Parietal lobe (tissue), 2 donors: ENCODE measurements at places on chromosomes 2 and 18. TPM values are rescaled to one million over a fixed set of nuclear protein-coding genes. Genes with fewer than 3 reads are reported as not detected.

The IL37 gene
- not detected for total RNA-seq

The ANKRD30B gene
- total RNA-seq: 2.2 TPM

The COQ10B gene
- total RNA-seq: 19.1 TPM

The IL1RL1 gene
- total RNA-seq: not detected

The GPR17 gene
- 6.3 TPM for total RNA-seq

The FBXO36 gene
- 8.1 TPM for total RNA-seq

The CPS1 gene
- total RNA-seq: 3.1 TPM

The SETBP1 gene
- total RNA-seq: 146 TPM

The ZNF804A gene
- total RNA-seq: 24.1 TPM

The PLEKHB2 gene
- 110 TPM for total RNA-seq

The CFAP65 gene
- total RNA-seq: 0.63 TPM

The NTSR2 gene
- total RNA-seq: not detected

The FEV gene
- not detected for total RNA-seq

The TEKT4 gene
- not detected for total RNA-seq

The DSG2 gene
- total RNA-seq: 2.2 TPM

The MGAT4A gene
- total RNA-seq: 36.0 TPM

The FOSL2 gene
- total RNA-seq: 6.6 TPM

The RPL37A gene
- 1,842 TPM for total RNA-seq

The CRYGD gene
- total RNA-seq: not detected

The RTKN gene
- 5.0 TPM for total RNA-seq

The C1GALT1C1L gene
- not detected for total RNA-seq

The CCDC74B gene
- 5.6 TPM for total RNA-seq

The ADAM23 gene
- 37.2 TPM for total RNA-seq

The FHL2 gene
- total RNA-seq: 4.1 TPM

The KDSR gene
- 15.3 TPM for total RNA-seq

The G6PC2 gene
- total RNA-seq: not detected

The EPAS1 gene
- 12.2 TPM for total RNA-seq

The HOXD11 gene
- not detected for total RNA-seq

The DLGAP1 gene
- total RNA-seq: 277 TPM

The FBXO11 gene
- total RNA-seq: 260 TPM

The CD207 gene
- total RNA-seq: not detected

The CASP10 gene
- 2.2 TPM for total RNA-seq

The CDK5R2 gene
- total RNA-seq: 11.9 TPM

The EGR4 gene
- not detected for total RNA-seq

The PFN4 gene
- 1.6 TPM for total RNA-seq

The TTN gene
- total RNA-seq: 6.3 TPM

The STARD6 gene
- not detected for total RNA-seq

The COL4A4 gene
- 0.94 TPM for total RNA-seq

The MOCOS gene
- 0.31 TPM for total RNA-seq

The PKP4 gene
- total RNA-seq: 125 TPM

The CXCR1 gene
- total RNA-seq: 0.31 TPM

The TUBB8B gene
- not detected for total RNA-seq

The MYO3B gene
- total RNA-seq: 0.94 TPM

The DCDC2C gene
- 1.6 TPM for total RNA-seq

The CTIF gene
- total RNA-seq: 95.5 TPM

The RGPD4 gene
- total RNA-seq: not detected

The EMX1 gene
- 27.9 TPM for total RNA-seq

The DSG4 gene
- not detected for total RNA-seq
